Sigmoid colon (tissue), 7 donors: ENCODE measurements at places on chromosomes 2 and 18. TPM values are rescaled to one million over a fixed set of nuclear protein-coding genes. Genes with fewer than 3 reads are reported as not detected.

Gene PFN4
- total RNA-seq, result not detected

Gene RBKS
- 1.8 TPM for total RNA-seq

Gene SEPTIN2
- 245 TPM for total RNA-seq

Gene G6PC2
- not detected for total RNA-seq

Gene ALPP
- total RNA-seq, result not detected

Gene CAD
- 9.1 TPM for total RNA-seq

Gene HRH4
- total RNA-seq, result not detected

Gene CPO
- 1.1 TPM for total RNA-seq

Gene BCL2
- total RNA-seq, result 11.3 TPM

Gene CNTNAP5
- 4.5 TPM for total RNA-seq

Gene MFSD2B
- not detected for total RNA-seq

Gene ALPG
- not detected for total RNA-seq

Gene IRS1
- 21.2 TPM for total RNA-seq

Gene SPP2
- not detected for total RNA-seq

Gene TSPYL6
- total RNA-seq, result not detected

Gene PRSS56
- not detected for total RNA-seq

Gene SEH1L
- 15.3 TPM for total RNA-seq

Gene SCYGR4
- total RNA-seq, result not detected
